ENCODE measurements at places on chromosomes 1 and 21.

GRCh38 chr21:29145354-29145782 is 14.9 kb downstream of the MAP3K7CL start:
- DNase-seq: no peak

GRCh38 chr1:114352797-114353196 is 158.2 kb downstream of the TRIM33 start:
- DNase-seq: no peak

DNA sequence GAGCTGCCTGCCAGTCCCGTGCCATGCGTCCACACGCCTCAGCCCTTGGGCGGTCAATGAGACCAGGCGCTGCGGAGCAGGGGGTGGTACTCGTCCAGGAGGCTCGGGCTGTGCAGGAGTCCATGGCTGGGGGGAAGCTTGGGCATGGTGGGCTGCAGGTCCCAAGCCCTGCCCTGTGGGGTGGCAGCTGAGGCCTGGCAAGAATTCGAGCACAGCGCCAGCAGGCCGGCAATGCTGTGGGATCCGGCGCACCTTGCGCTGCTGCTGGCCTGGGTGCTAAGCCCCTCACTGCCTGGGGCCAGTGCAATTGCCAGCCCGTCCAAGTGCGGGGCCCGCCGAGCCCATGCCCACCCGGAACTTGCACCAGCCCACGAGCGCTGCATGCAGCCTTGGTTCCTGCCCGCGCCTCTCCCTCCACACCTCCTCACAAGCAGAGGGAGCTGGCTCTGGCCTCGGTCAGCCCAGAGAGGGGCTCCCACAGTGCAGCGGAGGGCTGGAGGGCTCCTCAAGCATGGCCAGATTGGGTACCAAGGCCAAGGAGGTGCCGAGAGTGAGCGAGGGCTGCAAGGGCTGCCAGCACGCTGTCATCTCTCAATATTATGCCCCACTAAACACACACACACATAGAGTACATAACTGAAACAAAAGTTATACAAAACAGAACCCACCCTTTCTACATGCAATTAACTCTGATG is 307.7 kb downstream of the LMO4 start:
- no peak for DNase-seq

- DNase-seq: no peak
These were observed 8.8 kb downstream of the TMCC2 start for GRCh38 chr1:205236526-205236925.

DNA sequence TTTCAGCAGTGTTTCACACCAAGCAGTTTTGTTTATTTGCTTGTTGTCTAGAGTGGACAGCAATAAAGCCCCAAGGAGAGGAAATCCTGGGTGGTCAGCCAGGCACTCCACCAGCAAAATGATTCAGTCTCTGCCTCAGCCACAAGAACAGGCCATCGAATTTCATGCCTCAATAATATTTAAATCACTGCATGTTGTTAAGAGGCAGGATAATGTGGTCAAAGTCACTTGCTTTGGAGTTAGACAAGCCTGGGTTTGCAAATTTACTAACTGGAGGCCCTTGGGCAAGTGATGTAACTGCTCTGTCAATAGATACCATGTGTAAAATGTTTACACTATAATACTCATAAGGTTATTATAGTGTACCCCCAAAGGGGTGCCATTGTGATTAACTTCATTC is 349.6 kb downstream of the LMO4 start:
- DNase-seq: no peak

- no peak for DNase-seq
These were observed 24.8 kb upstream of the C1orf159 start for GRCh38 chr1:1140673-1141072.

- no peak for DNase-seq
These were observed 9.3 kb downstream of the HLX start for GRCh38 chr1:220888417-220888986.

- no peak for DNase-seq
These were observed 18.3 kb downstream of the HYI start for GRCh38 chr1:43435146-43436145.

GRCh38 chr1:68204977-68205630 is 27.2 kb downstream of the WLS start:
- no peak for DNase-seq

DNA sequence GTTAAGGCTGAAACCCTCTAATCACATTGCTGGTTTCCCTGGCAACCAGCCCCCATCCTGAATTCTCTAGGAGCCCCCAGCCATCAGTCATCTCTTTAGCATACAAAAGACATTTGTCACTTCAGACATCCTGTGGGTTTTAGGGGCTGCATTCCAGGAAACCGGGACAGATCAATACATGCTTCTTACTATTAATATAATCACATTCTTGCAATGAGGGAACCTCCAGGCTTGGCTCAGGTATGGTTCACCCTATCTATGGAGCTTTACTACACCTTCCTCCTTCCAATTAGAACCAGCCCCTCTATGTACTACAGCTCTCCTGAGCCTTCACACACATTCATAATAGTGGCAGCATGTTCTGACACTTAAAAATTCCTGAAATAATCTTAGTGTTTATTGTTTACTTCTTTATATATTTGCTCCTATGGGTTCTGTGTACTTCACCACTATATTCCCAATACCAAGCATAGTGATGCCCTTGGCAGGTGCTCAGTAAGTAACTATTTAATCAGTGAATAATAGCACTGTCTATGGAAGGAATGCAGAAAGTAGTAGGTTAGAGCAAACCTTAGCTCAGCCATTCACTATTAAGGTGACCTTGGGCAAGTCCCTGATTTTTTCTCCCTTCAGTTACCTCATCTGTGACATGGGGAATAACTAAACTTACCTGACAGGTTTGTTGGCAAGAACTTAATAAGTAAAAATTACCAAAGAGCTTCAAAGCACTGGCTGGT is 59.6 kb downstream of the ZNF678 start:
- no peak for DNase-seq

- peak; percentile 49 for DNase-seq
These were observed 36.8 kb upstream of the DUSP10 start for GRCh38 chr1:221778535-221779142.

DNA sequence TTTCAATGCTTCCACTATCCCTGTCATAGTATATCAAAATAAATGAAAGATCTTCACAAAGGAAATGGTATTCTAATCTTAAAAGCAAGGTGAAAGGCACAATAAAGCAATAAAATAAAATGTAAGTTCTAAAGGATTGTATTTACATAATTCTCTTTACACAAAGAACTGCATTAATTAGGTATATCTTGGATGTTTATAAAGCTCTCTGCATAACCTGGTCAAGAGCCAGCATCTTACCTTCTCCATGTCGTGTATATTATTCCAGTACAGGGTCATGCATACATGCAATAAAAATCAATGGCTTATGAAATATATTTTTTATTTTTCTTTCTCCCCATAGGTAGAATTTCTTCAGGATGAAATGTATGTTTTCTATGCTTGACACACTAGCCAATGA is 63.8 kb downstream of the GON4L start:
- DNase-seq: no peak

GRCh38 chr1:174743654-174744561 is 255.8 kb upstream of the CACYBP start:
- no peak for DNase-seq

- DNase-seq: no peak
These were observed 355.2 kb upstream of the GREM2 start for GRCh38 chr1:240967070-240967724.

- DNase-seq: no peak
These were observed 50.5 kb downstream of the SIPA1L2 start for GRCh38 chr1:232579466-232579865.

- peak; percentile 79 for DNase-seq
These were observed 511 bp downstream of the DNTTIP2 start for GRCh38 chr1:93878501-93878888.

GRCh38 chr1:212964102-212964501 is 13.8 kb downstream of the VASH2 start:
- no peak for DNase-seq

GRCh38 chr1:150576794-150577556 is 2.4 kb downstream of the MCL1 start:
- no peak for DNase-seq

DNA sequence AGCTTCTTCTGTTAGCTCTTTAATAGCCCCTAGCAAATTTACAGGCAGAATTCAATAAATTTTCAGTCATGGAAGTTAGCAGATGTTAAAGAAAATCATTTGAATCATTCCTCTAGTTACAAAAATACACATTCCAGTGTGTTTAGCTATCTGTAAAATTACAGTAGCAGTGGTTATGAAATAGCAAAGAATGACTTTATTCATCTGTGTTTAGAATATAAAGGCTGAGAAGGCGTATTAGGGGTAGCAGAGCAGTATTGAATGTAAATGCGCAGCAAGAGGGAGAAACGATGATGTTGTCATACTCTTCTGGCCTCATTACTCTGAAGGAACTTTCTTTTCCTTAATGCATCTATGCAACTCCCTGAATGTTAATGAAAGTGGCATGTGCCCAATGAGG is 106.2 kb upstream of the CYYR1 start:
- DNase-seq: no peak

DNA sequence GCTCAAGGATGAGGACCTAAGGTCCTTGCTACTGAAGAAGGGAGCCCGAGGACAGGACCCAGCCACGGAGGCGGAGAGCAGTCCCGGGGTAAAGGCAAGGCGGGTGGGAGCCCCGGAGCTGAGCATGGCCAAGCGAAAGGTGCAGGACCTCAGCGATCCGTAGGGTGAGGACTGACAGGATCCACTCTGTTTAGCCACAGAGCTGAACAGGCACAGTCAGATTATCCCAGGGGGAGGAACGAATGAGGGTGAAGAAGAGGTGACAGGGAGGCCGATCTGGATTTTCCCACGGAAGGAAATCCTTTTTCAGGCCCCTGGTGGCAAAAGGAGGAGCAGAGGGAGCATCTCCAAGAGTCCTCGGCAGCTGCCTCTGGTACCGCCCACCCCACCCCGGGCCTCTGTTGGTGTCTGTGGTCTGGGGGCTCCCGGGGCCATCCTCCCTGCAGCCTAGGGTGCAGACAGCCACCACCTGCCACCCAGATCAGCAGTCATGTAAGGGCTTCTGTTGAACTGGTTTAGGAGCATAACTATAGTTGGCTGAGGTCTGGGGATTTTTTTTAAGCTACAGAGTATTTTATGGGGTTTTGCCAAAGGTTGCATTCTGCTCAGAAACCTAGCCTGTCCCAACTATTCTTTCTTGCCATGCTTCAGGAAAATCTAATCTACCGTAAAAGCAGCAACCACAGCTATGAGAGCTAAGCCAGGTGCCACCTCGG is 32.3 kb upstream of the LBR start:
- no peak for DNase-seq

GRCh38 chr1:174074757-174075156 is 52.6 kb upstream of the RC3H1 start:
- DNase-seq: no peak

DNA sequence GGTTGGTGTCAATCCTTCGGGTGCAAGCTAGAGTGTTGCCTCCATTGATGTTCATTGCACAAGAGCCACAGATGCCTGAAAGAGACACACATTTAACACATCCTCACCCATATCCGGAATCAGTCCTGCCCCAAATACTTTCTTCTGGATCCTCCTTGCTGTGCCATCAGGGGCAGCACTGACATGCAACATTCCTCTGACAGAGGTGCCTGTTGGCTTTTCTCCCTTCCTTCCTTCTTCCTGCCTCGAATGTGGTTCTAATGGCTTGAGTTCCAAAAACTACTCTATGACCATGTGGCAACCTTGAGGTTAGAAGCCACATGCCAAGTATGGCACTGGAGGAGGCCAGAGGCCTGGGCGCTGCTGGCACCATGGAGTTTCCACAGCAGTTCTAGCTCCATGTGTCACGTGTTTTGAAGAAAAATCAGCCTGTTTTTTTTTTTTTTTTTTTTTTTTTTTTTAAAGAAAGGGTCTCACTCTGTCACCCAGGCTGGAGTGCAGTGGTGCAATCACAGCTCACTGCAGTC is 17.0 kb upstream of the ATP13A2 start:
- DNase-seq: no peak

DNA sequence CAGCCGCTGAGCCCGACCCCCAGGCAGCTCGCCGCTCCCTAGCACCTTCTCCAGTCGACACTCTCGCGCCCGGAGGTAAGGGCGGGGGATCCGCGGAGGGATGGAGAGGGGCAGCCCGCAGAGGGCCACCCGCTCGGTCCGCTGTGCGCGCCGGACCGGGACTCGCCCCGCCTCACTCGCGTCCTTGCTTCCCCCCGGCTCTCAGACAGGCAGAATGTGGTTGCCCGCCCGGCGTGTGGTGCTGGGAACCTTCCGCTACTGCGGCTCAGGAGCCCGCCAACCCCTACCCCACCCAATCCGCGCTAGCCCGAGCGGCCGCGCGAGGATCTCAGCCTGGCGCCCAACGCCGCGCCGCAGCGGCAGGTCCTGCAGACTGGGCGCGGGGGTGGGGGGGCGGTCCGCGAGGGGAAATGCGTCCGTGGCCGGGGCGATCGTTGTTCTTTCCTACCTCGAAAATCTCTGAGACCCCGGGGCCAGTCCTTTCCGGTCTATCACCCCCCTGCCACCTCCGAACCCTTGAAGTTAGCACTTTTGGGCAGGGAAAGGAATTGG is 404 bp downstream of the LRRC8C start:
- DNase-seq: peak; percentile 70

- no peak for DNase-seq
These were observed 295.4 kb upstream of the ESRRG start for GRCh38 chr1:217018648-217019047.

GRCh38 chr1:30518186-30518585 is 205.2 kb downstream of the MATN1 start:
- DNase-seq: no peak

DNA sequence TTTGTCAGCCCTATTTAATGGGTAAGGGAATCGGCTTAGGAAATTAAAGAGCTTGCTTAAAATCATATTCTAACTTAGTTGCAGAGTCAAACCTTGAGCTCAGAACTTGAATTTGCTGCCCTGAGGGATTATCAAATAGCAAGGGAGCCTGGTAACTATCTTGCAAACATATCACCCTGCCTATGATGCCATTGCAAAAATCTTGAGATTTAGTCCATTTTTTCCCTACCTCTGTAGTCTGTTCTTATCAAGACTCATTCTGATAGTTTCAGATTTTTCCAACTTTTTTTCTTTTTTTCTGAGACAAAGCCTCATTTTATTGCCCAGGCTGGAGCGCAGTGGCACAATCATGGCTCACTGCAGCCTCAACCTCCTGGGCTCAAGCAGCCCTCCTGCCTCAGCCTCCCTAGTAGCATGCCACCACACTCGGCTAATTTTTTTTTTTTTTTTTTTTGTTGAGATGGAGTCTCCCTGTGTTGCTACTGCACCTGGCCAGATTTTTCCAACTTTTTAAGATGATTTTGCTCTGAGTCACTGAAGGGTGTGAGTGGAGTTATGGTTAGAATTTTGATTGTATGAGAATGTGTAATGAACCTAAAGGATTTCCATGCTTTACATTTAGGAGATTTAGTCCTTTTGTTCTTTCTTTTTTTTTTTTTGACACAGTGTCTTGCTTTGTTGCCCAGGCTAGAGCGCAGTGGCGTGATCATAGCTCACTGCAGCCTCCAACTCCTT is 12.2 kb downstream of the SARS1 start:
- DNase-seq: no peak

GRCh38 chr1:205246351-205247119 is 18.8 kb downstream of the TMCC2 start:
- no peak for DNase-seq
